ENCODE measurements at places on chromosomes 5 and 9. TPM values are rescaled to one million over a fixed set of nuclear protein-coding genes. Genes with fewer than 3 reads are reported as not detected.

DNA sequence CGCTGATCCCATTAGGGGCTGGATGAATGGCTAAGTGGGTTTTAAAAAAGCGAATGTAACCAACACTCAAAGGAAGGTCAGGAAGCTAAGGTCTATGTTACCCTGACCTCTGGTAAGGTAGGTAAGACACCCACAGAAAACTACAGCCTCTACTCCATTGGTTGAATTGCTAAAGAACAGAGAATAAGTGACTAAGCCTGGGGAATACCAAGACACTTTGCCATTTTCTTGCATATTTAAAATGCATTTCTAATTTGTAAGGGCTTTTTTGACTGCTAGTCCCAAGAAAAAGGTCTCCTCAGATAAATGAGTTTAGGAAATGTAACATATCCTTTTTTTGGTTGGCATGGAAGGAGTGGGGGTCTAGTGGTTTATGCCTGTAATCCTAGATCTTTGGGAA is 368.7 kb downstream of the BNC2 start:
- H3K4me3 ChIP-seq = no peak overlapping the region
- H3K27me3 ChIP-seq = no peaks in the 10 kb centered on the region
- no peak for DNase-seq
- no peaks in the 10 kb centered on the region for H3K4me1 ChIP-seq
- H3K36me3 ChIP-seq = no peaks in the 10 kb centered on the region

- peak; percentile 38 for DNase-seq
- no peaks in the 10 kb centered on the region for H3K27me3 ChIP-seq
- no peaks in the 10 kb centered on the region for H3K36me3 ChIP-seq
- H3K4me3 ChIP-seq = no peak overlapping the region
- H3K4me1 ChIP-seq = no peaks in the 10 kb centered on the region
- no peak overlapping the region for H3K27ac ChIP-seq
These were observed 147.8 kb downstream of the TMEM38B start for GRCh38 chr9:105842023-105842644.

DNA sequence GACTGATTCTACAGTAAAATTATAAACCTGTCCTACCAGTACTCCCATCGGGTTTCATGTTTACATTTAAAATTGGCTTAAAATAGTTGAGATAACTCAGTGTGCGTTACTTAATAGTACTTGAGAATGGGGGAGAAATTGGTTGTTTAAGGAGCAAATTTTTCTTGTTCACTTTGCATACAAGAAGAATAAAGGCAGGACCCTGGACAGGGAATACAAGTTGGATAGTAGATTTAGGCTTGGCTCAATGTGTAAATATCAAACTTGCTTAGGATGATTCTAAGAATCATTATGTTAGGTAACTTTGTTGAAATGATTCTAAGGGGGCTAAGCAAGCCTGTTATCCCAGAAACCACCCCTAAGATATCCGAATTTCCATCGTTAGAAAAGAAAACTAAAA is 448.4 kb upstream of the TLE4 start:
- H3K4me1 ChIP-seq = no peaks in the 10 kb centered on the region
- no peak overlapping the region for H3K4me3 ChIP-seq
- no peak overlapping the region for H3K27ac ChIP-seq
- no peak for DNase-seq

DNA sequence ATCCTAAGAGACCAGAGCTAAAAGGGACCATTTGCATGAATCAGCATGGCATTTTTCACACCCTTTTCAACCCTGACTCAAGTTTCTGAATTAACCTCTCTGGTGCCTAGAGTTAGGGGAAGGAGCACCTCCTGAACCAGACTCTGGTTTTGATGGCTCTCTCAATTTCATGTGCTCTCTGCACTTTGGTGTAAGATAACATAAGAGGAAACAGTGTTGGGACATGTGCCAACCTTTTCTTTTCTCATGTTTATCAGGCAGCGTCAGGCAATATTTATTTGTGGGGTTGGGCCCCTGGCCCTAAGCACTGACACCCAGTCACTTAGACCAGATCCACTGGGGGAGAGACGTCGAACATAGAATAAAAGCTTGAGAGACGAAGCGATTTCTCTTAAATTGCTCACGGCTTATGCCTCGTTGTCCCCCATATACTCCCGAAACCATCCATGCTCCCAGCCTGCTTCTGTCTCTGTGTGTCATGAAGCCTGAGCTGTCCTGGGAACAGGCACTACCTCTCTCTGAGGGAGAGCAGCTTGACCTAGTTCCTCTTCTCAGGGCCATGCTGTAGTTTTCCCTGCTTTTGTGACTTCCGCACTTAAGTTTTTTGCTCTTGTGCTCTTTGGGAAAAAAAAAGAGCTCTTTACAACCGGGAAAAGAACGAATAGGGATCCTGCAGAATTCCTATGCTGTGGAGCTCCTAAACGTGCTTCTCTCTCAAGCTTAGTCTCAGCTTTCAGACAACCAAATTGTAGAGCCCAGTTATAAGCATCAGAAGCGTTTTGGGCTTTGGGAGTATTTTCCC is 195.7 kb downstream of the NR3C1 start:
- H3K27ac ChIP-seq = no peak overlapping the region
- no peaks in the 10 kb centered on the region for H3K27me3 ChIP-seq
- DNase-seq = peak; percentile 41
- no peak overlapping the region for H3K4me3 ChIP-seq
- no peaks in the 10 kb centered on the region for H3K36me3 ChIP-seq

DNA sequence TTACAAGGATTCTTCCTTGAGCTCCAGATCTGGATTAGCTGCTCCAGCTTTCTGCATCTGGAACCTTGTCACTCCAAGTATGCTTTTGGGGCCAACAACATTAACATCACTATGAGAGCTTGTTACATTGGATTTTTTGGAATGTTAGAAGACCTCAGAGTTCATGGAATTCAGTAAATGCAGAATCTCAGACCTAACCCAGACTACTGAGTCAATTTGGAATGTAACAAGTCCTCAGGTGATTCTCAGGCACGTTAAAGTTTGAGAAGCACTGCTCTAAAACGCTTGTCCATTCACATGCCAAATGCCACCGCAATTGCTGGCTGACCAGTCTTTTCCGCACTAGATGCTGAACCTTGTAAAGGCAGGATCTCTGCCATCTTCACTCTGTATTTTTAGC is 251.4 kb upstream of the TRIM32 start:
- H3K27me3 ChIP-seq = no peaks in the 10 kb centered on the region
- H3K4me1 ChIP-seq = no peaks in the 10 kb centered on the region
- no peak for DNase-seq
- H3K4me3 ChIP-seq = no peak overlapping the region
- no peak overlapping the region for H3K27ac ChIP-seq
- peaks cover 4% of the 10 kb centered on the region for H3K36me3 ChIP-seq

- no peaks in the 10 kb centered on the region for H3K4me1 ChIP-seq
- H3K4me3 ChIP-seq = no peak overlapping the region
- no peak for DNase-seq
- H3K36me3 ChIP-seq = no peaks in the 10 kb centered on the region
These were observed 110.0 kb downstream of the PLPPR1 start for GRCh38 chr9:101138509-101138908.

Gene GPX8
- total RNA-seq = 29.7 TPM

Gene CATSPER3
- 1.4 TPM for total RNA-seq

Gene SLC23A1
- total RNA-seq = 3.5 TPM

All from kidney (tissue), 22 donors.